GM03348 (cell line): ENCODE measurements at places on chromosomes 12 and 14.
A peak's percentile ranks its signal among the peaks of the same experiment; 100 is the strongest.

- DNase-seq: no peak
These were observed 59.9 kb downstream of the CCDC92 start for GRCh38 chr12:123912415-123913380.

DNA sequence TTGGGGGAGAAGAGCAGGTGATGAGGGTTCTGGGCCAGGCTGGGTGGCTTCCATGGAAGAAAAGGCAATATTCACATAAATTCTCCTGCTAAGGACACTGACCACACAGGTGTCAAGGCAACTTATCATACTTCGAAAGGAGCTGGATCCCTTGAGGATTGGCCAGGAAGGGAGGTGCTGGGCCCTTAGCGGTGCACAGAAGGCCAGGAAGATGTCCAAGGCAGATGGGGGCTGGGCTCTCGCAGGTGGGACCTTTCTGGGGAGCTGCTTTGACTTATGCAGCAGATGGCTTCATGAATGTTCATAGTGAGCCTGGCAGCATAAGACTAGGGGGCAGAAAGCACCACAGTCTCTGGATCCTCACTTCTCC lies 3.9 kb downstream of the CD63 start:
- no peak for DNase-seq

DNA sequence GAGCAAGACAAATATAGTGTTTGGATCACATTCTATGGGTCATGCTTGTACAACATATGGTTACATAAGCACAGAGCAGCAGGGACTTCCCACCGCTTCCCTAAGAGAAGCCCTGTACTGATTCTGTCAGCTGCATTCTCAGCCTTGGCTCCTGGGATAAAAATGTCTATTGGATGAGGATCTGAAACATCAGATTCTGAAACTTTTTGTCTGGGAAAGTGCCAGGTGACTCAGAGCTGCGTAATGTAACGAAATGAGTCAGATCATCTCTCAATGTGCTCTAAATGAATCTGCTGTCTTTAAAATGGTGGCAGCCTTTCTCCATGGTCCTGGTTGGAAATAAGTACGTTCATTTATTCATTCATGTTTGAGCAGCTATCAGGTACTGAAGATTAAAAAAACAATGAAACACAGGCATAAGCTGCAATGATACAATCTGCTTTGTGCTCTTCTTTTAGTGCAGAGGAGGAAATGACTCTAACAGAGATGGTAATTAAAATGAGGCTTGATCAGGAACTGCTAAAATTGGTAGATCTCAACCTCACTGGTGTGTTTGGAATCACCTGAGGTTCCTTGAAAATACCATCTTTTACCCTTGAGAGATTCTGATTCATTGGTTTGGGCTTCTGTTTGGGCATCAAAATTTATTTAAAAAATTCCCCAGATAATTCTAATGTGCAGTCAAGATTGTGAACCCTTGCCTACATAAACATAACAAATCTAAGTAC lies 99.1 kb upstream of the NAP1L1 start:
- DNase-seq: peak; percentile 82

DNA sequence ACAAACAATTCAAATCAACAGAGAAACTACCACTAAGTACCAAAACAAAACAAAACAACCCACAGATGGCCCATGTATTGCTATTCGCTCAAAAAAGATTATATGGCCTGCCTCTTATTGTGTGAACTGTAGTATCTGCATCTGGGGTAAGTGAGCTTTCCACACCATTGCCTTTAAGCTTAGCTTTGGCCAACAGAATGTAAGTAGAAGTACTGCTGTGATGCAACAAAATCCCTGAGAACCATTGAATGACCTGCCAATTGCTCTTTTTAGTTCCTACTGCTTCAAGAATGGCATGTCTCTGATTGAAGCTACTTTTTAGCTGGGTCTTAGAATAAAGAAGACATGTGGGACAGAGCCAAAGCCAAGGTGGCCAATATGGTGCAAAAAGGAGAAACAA lies 32.5 kb downstream of the PPFIA2 start:
- no peak for DNase-seq

DNA sequence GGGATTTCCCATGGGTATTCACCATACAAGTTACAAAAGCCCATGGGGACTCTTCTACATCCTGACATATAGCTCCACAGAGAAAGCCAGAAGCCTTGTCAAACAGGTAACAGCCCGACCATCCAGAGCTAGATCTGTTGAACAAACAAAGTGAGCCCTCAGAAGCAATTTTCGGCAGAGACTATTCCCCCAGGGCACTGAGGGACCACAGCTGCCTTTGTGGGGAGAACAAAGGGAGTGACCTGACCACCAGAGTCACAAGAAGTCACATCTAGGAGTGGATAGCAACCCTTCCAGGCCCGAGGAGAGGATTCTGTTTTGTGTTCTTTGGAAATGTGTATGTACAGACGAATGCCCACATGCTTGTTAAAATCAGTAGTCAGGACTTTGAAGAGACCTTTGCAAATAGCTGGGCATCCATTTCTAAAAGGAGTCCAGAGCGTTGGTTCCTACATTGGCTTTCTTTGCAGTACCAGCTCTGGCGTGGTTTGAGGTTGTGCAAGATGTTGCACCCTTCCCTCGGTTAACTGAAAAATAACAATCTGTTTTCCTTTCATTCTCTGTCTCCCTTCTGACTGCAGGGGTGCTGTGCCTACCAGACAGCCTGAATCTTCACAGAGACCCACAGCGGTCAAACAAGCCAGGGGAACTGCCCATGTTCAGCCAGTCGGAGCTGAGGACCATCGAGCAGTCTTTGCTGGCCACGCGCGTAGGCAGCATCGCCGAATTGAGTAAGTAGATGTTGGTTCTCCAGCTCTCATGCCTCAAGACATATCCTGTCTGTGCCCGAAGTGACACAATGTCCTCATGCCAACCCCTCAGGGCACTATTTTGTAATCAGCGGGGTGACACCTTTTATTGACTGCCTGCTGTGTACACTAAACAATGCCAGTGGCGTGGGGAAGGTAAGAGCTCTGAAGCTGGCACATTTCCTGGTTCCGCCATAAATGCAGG lies 165.4 kb upstream of the PWP1 start:
- DNase-seq: no peak

- DNase-seq: peak; percentile 98
These were observed at the start of gene PRR13 for GRCh38 chr12:53441040-53441833. PRR13 (plus strand) TSS chr12:53441734; CDS start chr12:53442715, 981 bp downstream.

GRCh38 chr14:89179891-89180404 lies 237.1 kb downstream of the FOXN3 start:
- no peak for DNase-seq

DNA sequence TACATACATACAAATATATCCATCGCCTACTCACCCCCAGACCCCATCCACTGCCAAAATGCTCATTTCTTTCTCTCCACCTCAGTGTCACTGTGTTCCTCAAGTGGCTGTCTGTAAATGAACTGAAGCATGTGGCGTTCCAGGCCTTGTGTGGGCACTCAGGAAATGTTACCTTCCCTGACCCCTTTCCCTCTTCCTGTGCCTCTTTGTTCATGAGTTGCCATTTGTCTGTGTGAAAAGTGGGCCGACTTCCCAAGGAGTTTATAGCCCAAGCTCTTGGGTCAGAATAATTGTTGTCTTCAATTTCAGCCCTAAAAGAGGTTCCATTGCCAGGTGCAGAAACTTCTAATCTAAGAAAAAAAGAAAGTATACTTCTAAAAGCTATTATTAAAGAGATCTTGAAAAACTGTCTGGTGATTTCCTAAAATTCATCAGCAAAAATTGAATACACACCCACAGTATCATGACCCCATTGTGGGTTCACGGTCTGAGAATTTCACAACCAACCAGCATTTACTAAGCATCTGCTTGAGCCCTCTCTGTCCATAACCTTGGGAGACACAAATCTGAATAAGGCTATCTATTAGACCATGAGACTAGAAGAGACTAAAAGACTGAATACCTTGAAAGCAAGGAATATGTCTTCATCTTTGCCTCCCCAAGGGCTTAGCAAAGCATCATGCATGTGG lies 201.4 kb upstream of the EEA1 start:
- DNase-seq: no peak

DNA sequence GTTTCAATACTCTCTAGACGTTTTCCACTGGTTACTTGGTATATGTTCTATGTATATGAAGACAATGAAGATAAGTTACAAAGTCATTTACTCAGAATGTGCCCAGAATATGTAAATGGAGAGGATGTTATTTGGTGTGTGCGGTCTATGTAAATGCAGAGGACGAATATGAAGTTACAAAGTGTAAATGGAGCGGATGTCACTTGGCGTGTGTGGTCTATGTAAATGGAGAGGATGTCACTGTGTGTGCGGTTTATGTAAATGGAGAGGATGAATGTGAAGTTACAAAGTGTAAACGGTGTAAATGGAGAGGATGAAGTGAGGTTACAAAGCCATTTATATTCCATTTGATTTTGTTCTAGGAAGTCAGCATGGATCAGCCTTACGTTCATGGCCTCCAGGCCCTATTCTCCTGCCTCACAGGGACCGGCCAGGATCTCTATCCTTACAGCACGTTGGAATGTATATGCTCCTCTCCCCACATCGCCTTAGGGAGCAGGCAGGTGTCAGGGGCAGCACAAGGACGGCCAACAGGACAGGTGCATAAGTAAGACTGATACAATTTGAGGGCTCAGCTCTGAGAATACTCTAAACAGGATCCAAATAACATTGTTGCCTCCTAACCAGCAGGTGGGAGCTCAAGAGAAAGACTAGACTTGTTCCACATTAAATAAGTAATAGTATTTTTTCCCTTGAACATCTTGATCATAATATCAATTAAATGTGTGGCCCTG lies 42.4 kb downstream of the GLRX5 start:
- DNase-seq: no peak

DNA sequence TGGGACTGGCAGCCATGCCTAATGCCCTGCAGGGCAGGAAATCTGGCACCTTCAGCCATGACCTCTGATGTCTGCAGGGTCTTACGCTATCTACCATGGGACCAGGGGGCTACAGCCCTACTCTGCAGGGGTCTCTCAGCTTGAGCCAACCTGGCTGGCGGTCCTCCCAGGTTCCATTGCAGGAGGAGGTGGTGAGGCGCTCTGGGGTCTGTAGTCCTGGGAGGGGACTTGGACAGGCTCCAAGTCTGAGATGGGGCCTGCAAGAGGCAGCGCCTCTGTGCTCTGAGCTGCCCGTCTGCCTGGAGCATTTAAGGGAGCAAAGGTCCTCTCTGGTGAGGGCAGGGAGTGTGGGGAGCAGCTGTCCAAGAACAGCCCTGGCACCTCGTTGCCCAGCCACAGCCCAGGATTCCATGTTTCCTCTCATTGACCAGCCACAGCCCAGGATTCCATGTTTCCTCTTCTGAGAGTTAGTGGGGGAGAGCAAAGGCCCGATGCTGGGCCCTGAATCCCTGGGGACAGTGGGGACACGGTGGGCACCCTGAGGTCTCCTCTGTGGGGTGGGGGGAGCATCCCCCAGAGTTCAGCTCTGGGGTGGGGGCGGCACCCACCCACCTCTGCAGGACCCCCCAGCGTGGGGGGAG lies 655 bp downstream of the PLD4 start:
- DNase-seq: no peak

DNA sequence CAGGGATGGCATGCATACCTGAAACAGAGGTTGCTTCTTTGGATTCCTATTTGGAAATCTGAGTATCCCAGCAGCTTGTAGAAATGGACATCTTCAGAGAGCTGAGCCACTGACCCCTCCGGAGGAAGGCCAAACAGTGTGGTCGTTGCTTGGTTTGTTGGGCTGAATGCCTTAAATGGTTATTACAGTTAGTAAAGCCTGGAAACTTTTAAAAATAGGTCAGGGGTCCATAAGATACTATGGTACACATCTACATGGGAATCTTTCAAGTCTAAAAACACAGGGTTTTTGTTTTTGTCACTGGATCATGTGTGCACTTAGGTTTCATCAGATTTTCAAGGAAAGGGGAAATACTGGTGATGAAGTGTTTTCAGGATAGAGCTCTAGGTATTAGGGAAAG lies 7.7 kb downstream of the DYRK2 start:
- no peak for DNase-seq

- peak; percentile 48 for DNase-seq
These were observed 30.7 kb downstream of the CEP290 start for GRCh38 chr12:88111074-88111652.

DNA sequence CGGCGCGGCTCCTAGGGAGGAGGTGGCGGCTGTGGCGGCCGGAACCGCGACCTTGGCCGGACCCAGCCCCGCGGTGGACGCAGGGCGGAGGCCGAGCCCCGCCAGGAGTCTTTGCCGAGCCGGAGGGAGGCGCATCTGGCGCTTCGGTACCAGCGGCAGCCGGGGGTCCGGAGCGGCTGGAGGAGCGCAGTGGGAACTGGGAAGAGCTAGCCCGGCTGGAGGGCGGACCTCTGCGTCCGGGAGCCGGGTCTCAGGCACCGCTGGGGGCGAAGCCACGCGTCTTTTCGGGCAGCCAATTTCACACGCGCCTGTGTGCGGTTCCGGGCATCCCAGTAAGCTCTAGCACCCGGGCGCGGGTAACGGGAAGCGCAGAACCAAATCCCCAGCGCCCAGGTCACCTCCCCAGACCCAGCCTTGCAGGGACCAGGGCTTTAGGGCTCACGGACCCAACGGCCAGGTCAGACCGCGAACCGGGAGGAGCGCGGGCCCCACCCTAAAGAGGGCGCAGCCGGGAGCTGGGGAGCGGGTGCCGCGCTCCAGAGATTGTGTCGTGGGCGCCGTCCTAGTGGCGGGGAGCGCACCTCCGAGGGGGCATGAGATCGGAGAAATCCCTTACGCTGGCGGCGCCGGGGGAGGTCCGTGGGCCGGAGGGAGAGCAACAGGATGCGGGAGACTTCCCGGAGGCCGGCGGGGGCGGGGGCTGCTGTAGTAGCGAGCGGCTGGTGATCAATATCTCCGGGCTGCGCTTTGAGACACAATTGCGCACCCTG lies 89.4 kb downstream of the GALNT8 start:
- peak; percentile 16 for DNase-seq

- DNase-seq: peak; percentile 7
These were observed 1.4 kb downstream of the APAF1 start for GRCh38 chr12:98646294-98647090.

DNA sequence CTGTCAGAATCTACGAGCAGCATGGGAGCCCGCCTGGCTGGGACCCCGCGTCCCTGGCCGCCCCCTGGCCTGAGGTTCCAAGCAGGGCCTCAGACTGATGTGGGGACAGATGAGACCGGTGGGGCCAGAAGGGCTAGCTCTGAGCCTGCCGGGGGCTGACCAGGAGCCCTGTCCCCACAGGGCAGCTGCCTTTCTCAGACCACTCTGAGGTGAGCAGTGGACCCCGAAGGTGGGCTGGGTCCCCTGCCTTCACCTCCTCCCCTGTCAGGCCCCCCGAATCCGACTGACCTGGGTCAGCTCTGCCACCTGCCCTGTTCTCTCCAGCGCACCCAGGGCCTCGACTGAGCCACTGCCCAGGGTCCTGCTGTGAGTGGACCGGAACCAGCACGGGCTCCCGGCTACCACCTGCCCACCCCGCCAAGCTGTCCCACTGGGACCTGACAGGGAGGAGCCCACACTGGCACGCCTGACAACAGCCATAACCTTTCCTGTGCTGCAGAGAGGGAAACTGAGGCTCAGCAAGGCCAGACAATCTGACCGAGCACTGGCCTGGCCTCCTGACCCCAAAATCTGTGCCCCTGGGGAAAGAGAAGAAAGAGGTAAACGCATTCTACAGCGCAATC lies 29.7 kb upstream of the TMEM179 start:
- DNase-seq: no peak
